Right renal cortex interstitium (tissue), 3 donors: ENCODE measurements at places on chromosomes 2 and 18. TPM values are rescaled to one million over a fixed set of nuclear protein-coding genes. Genes with fewer than 3 reads are reported as not detected.

The RAMP1 gene
- polyA plus RNA-seq: 6.6 TPM

The FAM237A gene
- polyA plus RNA-seq: not detected

The ATP8B1 gene
- 31.3 TPM for polyA plus RNA-seq

The APCDD1 gene
- 57.3 TPM for polyA plus RNA-seq

The IL1RL1 gene
- polyA plus RNA-seq: 1.8 TPM

The FSHR gene
- not detected for polyA plus RNA-seq

The GBX2 gene
- 0.41 TPM for polyA plus RNA-seq

The ZEB2 gene
- polyA plus RNA-seq: 138 TPM
